Muscle of arm (tissue), 14 donors: ENCODE measurements at places on chromosomes 7 and 10.

- DNase-seq = no peak
Measured at GRCh38 chr7:22356701-22357310, at the start of gene RAPGEF5. TSS of gene RAPGEF5 (minus strand) at chr7:22357154. CDS start at chr7:22357060, 94 bp downstream.

DNA sequence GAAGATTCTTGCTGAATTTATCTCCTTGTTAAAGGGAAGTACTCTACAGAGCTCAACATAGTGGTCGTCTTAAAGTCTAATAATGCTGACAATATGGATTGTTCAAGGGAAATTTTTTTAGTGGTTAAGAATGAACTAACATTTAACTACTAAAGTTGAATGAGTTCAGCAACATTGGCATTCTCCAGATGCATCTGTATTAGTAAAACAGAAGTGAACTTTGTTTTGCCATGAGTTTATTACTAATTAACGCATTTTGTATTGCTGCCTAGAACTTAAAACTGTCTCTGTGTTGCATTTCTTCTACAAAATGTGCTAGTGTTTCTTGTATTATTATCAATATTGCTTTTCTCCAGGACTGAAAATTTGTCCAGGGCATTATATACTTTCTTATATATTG, 67.5 kb downstream of the C1GALT1 start:
- no peak for DNase-seq

DNA sequence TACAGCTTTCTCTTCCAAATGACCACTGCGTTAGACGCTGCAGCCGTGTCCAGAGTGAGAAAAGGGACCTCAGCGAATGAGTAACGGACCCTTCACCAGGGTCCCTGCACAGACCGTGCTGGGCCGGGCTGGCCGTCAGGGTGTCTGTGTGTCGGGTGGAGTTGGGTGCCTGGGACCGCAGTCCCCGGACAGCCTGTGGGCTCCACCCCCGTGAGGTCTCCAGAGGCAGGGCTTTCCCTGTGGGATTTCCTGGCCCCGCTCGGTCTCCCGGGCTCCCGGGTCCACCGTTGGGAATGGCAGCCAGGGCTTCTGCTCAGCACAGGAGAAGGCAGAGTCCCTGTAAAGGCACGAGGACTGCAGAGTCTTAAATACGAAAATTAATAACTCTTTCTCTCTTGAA, 509.7 kb downstream of the TCERG1L start:
- DNase-seq = no peak

- DNase-seq = no peak
Measured at GRCh38 chr7:113431406-113431805, 313.1 kb upstream of the SMIM30 start.

DNA sequence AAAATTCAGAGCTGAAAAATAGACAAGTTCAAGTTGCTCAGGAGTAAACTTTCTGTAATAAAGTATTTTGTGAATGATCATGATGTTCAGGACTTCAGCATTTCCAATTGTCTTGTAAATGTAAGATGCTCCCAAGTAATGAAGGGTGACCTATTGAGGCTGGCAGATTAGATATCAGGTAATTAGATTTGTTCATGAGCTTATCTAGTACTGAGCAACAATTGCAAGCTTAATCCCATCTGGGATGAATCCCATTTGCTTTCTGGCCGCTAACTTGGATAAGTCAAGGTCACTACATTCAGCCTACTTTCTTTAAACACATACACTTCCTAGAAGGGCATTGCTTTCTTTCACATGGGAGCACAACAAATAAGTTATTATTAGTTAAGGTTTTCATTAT, 82.4 kb upstream of the ITGB1 start:
- DNase-seq = no peak

DNA sequence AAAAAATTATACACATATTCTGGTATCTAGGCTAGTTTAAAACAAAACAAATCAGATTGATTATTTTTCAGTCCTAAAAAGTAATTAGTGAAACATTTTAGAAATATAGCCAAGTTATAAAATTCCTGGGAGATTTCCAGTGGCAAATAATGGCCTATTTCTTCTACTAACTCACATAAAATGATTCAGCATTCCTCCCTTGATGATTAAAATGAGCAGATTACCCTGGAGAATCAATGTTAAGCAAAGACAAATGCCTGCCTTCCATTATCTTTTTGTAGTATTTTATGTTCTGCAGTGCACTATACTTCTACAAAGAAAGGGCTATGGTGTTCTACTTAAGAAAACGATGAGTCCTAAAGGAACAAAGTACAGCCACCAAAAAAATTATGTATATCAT, 53.6 kb downstream of the PARD3 start:
- DNase-seq = no peak

DNA sequence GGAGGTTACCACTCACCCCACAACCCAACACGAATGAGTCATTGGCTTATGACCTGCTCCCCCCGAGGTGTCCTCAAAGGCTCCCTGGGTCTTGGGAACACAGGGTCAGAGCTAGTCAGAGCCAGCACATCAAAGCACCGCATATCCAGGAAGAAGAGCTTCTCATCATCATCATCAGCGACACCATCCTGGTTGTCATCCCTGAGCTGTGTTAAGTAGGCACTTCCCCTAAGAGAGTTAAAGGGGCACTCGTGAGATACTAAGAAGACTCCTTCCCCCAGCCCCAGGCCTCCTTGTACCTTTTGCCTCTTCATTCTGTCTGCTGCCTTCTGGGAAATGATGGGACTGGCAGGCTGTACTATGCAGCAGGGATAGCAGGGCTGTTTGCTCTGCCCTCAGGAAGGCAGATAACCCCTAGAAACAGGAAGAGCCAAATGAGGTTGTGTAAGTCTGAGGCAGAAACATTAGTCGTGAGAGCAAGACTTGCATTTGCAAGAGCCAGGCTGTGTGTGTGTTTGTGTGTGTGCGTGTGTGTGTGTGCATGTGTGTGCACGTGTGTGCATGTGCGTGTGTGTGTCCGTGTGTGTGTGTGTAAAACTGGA, 11.1 kb upstream of the CPA1 start:
- no peak for DNase-seq

DNA sequence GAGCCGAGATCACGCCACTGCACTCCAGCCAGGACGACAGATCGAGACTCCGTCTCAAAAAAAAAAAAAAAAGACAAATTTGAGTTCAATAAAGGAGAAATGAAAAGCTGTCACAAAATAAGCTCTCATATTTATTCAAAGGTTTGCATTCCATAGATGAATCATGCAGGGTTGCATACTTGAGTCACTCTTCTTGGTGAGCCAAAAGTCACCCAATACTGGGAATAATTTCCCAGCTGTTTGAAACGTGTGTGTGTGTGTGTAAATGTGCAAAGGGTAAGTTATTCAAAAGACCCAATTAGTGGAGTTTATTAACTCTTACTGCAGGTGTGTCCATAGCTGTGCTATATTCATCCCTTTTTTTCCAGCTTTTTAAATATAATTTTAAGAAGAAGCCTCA, 297.7 kb downstream of the CCDC3 start:
- no peak for DNase-seq

DNA sequence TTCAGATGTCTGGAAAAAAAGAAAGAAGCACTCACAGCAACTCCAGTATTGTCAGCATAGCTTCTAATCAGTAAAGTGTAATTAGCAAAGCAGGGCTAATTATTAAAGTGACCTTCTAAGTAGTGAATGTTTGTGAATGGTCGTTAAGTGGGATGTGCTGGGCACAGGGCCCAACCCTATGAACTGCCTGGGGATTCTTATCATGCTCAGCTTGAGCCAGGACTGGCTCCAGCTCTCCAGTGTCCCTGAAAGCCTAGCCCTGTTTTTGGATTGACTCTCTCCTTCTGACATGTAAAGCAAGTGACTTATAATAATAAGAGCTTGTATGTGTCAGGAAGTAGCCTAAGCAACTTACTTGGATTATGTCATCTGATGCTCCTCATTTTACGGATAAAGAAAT, 9.5 kb upstream of the TBX20 start:
- DNase-seq = no peak

- DNase-seq = no peak
Measured at GRCh38 chr10:125231813-125232475, 71.6 kb upstream of the CTBP2 start.

GRCh38 chr10:11153766-11154165, 136.1 kb downstream of the CELF2 start:
- DNase-seq = no peak
